Activated naive CD4-positive, alpha-beta T cell treated with anti-CD3 and anti-CD28 coated beads, Interleukin-2, amount 50 U/mL, for 72 hours (primary cell): ENCODE measurements at places on chromosomes 7 and 10. TPM values are rescaled to one million over a fixed set of nuclear protein-coding genes. Genes with fewer than 3 reads are reported as not detected.

Gene FAM13C
- 0.18 TPM for total RNA-seq

Gene PNLIP
- total RNA-seq = not detected

Gene TAS2R41
- total RNA-seq = not detected

Gene HMX3
- not detected for total RNA-seq

Gene CC2D2B
- not detected for total RNA-seq

Gene GRID2IP
- total RNA-seq = 0.21 TPM
